Thyroid gland (tissue), 4 donors: ENCODE measurements at places on chromosomes 12 and 14.

- no peak for DNase-seq
Observed at GRCh38 chr12:88035907-88036289, 6.7 kb upstream of the C12orf50 start.

DNA sequence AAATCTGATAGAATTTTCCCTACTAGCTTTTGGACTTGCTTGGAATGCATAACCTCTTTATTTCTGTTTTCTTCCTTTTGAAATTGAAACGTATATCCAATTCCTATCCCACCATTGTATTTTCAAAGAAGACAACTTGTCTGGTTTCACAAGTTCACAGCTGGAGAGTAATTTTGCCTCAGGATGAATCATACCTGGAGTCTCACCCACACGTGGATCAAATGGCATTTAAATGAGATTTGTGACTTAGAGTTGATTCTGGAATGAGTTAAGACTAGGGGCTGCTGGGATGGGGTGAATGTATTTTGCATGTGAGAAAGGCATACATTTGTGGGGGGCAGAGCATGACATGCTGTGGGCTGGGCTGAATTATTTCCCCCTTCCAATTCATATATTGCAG, 516.5 kb upstream of the MGAT4C start:
- DNase-seq: no peak

GRCh38 chr12:89070603-89071002, 281.7 kb downstream of the DUSP6 start:
- no peak for DNase-seq

- peak; percentile 81 for DNase-seq
Observed at GRCh38 chr12:1644534-1645438, 15.8 kb downstream of the WNT5B start.

GRCh38 chr14:82394916-82395315, 861.3 kb upstream of the SEL1L start:
- DNase-seq: peak; percentile 28

DNA sequence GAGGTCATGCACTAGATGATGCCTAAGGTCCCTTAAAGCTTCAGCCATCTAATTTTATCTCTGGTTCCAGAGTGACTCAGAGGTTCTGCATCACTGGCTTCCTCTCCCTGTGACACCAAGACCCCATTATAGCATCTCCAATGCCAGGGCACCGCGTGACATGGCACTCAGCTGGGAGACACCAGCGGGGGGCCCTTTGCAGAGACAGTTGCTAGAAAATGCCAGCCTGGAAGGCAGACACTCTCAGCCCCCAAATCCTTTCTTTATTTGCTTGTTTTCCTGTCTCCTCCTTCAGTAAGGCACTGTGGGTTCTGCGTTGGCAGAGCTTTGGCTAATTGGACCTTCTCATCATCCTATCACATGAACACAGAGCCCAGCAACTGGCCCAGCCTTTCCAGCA, 123.5 kb upstream of the VRK1 start:
- no peak for DNase-seq

DNA sequence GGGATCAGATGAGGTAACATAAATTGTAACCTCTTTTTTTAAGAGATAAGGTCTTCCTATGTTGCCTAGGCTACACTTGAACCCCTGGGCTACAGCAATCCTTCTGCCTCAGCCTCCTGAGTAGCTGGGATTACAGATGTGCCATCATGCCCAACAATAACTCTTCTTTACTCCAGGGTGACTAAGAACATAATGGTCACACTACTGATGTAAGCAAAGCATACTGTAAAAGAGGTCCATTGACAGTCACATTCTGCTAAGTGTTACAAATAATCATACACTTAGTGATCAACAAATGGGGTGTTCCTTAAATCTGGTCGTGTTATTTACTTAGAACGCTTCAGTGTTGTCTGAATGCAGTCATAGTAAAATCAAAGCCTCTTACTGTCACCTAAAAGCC, 68.9 kb downstream of the EPS8 start:
- no peak for DNase-seq

- no peak for DNase-seq
Observed at GRCh38 chr14:91554535-91555332, 44.6 kb upstream of the PPP4R3A start.

DNA sequence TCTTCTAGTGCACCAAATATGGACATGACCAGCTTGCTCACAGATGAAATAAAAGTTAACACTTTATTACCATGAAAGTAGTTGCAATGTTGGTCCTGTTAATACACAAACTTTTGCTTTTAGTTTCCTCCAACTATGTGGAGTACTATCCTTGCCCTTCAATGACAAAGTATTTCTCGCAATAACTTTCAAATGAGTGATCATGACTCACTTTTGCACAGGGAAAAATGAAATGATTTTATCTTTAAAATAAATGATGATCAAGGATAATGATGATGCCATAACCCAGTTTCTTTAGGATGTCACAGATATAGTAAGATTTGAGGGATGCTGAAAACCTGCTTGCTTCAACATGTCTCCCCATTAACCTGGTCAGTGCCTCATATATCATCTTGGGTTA, 254.0 kb upstream of the KITLG start:
- no peak for DNase-seq

GRCh38 chr12:30602678-30603077, 93.0 kb downstream of the IPO8 start:
- no peak for DNase-seq

GRCh38 chr12:78290606-78291345, 460.1 kb downstream of the NAV3 start:
- no peak for DNase-seq

DNA sequence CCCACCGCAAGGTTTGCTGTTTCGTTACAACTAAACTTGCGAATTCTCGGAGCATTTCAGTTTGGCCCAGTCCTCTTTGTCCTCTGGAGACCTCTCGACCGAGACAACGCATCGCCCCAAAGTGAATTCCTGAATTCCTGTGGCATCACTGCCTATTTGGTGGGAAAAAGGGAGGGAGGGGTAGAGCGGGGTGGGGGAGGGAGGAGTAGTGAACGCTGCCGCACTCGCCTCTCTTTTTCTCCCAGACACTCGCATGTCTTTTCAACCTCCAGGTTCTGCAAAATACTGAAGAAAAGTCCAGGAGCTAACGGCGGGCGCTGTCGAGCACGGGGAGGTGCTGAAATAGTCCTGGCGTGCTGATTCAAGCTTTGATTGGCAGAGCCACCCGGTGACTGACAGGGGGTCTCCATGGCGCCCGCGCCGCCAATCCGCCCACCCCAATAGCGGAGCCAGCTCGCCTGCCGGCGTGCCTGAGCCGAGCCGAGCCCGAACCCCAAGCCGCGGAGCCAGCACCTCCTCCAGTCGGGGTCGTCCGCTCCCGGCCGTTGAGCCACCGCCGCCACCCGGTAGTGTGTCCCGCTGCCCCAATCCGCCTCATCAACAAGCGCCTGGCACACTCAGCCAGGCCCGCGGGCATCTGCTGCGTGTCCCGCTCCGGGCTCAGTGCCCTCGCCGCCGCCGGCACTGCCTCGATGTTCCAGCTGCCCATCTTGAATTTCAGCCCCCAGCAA, at the start of gene SIX6:
TSS of gene SIX6 (plus strand) at position 440 of the 731 bp plus-strand sequence. CDS start at position 693, 253 bp downstream.
- no peak for DNase-seq

- DNase-seq: no peak
Observed at GRCh38 chr12:52157566-52158150, 34.2 kb downstream of the KRT80 start.

DNA sequence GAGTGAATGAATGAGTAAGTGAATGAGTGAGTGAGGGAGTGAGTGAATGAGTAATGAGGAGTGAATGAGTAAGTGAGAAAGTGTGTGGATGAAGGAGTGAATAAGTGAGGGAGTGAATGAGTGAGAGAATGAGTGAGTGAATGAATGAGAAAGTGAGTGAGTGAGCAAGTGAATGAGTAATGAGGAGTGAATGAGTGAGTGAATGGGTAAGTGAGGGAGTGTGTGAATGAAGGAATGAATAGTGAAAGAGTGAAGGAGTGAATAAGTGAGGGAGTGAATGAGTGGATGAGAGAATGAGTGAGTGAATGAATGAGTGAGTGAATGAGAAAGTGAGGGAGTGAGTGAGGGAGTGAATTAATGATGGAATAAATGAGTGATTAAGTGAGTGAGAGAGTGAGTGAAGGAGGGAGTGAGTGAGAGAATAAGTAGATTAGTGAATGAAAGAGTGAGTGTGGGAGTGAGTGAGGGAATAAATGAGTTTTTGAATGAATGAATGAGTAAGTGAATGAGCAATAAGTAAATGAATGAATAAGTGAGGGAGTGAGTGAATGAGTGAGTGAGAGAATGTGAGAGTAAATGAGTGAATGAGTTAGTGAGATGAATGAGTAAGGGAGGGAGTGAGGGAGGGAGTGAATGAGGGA, 364.5 kb downstream of the ADGRD1 start:
- no peak for DNase-seq

DNA sequence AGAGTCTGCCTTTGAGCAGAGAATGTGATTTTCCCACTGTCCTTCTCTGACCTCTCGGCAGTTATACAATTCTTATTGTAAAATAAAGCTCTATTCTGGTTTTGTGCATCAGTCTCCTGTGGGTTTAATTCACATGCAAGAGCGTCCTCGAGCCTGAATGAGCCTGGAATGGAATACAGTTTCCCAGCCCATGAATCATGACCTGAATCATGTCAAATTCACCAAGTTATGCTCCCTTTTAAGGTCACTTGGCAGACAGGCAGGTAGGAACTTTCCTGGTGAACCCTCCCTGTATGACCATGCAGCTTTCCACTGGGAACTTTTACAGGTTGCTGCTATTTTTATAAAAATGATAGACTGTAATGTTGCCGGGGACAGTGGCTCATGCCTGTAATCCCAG, 41.7 kb downstream of the BICD1 start:
- no peak for DNase-seq

- DNase-seq: no peak
Observed at GRCh38 chr12:5488626-5488955, 56.7 kb downstream of the NTF3 start.

DNA sequence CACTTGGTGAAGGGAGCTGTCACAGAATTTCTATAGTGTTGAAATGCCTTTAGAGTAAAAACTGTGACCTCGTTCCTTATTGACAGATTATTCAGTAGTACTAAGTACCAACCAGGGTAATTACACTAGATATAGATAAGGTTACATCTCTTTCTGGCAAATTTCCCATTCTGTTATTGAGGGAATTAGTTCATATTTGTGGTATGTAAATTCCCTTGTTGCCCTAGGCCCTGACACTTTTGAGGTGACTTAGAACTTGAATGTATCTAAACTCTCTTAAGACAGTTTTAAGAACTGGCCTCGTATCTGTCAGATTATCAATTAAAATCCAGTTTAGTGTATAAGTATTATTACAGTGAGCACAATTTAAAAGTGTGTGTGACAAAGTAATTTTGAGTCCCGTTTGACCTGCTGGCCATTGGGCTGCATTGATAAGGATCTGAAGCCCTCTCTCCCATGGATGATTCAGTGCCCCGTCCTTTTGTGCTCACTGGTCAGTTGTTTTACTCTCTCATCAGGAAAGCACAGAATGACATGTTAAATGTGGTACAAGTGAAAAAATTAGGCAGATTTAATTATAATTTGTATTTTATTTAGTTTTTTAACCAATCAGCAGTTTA, 123.2 kb downstream of the GPR135 start:
- no peak for DNase-seq

- DNase-seq: no peak
Observed at GRCh38 chr12:127607146-127607725, 659.7 kb upstream of the TMEM132C start.

DNA sequence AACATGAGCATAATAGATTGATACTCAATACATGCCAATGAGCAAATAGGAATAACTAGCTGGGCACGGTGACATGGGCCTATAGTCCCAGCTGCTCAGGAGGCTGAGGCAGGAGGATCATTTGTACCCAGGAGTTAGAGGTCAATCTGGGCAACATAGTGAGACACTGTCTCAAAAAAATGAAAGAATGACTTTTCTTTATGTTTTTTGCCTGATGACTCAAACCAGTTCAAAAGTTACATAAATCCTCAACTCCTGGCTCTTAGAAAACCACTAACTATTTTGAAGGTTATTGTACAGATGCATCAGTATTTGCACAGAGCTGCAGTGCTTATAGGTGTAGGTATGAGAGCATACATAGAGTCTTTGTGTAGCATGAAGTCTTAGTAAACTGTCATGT, 219.2 kb upstream of the RGS6 start:
- no peak for DNase-seq

GRCh38 chr14:65277027-65277426, 135.5 kb upstream of the FUT8 start:
- DNase-seq: no peak

DNA sequence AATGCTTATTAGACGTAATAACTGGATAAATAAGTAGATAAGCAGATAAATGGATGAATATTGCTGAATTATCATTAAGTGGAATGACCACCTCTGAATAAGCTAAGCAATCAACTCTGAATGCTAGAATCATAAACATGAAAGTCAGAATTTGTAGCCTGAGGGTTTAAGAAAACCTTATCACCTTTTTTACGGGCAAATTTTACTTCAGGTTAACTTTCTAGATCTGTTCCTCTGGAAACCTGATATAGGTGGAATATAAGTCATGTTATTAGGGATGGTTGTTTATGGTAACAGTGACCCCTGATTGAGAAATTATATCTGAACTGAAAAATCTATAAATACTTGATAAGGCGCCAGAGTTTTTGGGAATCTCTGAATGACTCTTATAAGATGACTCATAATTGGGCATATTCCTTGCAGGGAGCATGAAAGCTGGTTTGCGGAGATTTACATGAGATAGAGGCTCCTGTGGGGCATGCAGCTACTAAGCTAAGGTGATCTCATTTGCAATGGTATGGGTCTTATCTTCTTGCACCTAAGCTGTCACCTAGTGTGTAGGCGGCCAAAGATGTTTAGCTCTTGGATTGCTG, 12.1 kb downstream of the SPX start:
- DNase-seq: no peak

DNA sequence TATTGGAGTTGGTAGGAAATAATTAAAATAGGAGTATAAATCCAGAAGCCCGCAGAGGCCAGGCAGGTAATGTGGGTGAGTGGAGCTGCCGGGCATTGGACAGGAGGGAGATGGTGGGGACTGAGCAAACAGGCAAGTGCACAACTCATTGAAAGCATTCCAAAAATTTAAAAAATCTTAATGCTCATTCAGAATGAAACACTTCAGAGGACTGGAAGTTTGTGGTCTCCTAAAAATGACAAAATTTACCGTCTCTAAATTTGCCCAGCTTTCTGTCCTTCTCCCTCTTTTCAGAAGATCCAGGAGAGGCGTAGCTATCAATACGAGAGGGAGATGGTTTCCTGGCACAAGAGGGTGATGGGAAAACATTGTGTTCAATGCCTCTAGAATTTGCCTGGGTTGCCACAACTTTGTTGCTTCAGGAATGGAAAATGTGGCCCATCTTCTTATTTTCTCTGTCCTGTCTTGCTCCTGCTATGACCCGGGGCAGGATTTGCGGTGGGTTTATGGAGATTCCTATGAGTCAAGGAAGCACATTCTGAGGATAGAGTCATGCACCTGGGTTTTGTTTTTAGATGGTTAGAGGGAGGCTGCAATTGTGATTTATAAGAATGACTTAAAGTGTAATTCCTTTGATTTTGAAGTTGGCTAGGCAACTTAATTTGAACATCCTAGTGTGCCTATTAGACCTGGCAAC, 72.2 kb downstream of the BORCS5 start:
- no peak for DNase-seq

- no peak for DNase-seq
Observed at GRCh38 chr14:68695326-68695768, 97.5 kb downstream of the ZFP36L1 start.
